COR-L47 (cell line): ENCODE measurements at places on chromosomes 12 and 14.

DNA sequence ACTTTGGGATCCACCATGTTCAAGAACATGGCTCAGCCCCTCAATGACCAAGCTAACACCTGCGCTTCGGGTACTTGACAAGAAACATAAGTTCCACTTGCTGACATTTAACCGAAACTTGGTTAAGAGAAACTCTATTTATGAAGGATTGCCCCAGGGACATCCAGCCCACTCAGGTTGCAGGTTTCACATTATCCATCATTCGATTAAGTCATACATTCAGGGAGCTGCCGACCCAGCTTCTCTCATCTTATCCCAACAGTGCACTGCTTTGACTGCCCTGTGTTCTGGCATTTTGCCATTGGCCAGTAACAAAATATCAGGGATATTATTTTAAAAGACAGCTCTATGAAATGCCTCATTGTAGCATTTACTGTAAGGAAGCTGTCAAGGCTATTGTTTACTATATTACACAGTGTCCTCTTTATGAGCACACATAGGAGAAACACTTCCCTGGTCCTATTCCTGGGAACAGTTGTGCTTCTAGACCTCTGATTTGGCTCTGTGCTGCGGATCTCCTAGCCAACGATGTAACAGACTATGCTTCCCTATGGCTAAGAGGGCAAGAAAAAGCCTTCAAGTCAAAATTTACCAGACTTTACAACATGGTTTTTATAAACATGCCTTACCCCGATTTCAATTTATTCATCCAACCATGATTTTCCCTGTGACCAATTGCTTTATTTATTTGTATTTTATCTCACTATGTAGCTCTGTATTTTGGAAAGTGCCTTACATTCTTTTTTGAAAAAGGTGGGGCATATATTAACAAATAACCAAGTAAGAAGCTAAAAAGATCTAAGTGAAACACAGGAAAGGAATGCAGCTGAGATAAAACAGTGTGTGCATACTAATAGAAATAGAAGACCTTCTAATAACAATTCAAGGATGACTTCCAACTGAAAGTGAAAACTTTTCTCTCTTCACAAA is 109.3 kb downstream of the ITPR2 start:
- DNase-seq: no peak

GRCh38 chr12:33587354-33587753 is 147.7 kb upstream of the SYT10 start:
- no peak for DNase-seq

DNA sequence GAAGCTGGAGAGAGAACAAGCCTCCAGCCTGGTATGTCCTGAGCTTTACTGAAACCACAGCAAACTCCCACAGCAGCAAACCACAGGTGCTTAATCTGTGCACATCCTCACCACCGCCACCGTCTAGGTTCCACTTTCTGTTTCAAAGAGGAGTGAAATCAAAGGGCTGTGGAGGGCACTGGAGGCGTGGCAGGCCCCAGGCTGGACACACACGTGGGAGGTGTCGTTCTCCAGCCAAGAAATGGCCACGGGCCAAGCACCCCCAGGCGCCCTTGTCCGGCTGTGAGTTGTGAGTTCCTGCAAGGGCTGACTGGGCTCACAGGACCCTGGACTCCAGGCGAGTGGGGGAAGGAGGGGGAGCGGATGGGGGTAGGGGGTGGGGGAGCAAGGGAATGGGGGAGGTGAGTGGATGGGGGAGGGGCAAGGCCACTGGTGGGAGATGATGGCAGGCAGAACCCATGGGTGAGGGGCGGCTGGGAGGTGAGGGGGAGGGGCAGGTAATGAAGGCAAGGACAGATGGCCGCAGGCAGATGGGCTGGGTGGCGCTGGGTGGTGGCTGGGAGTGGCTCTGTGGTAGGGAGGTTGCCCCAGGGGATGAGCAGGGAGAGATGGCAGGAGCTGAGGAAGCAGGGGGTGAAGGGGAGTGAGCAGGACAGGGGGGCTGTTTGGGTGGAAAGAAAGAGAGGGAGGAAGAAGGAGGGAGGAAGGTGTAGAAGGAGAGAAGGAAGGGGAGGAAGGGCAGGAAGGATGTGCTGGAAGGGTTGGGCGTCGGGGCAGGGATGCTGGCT is 86.7 kb downstream of the NCOR2 start:
- peak; percentile 30 for DNase-seq

GRCh38 chr12:114770323-114770722 is 86.3 kb upstream of the TBX3 start:
- no peak for DNase-seq

DNA sequence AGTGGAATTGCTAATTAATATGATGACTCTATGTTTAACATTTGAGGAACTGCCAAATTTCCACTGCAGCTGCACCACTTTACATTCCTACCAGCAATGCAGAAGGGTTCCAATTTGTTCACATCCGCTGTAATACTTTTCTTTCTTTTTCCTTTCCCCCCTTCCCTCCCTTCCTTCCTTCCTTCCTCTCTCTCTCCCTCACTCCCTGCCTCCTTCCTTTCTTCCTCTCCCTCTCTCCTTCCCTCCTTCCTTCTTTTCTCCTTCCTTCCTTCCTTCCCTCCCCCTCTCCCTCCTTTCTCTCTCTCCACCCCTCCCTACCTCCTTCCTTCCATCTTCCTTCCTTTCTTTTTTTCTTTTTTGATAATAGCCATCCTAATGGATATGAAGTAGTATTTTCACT is 3.2 kb upstream of the PFKM start:
- DNase-seq: no peak

- no peak for DNase-seq
Measured at GRCh38 chr12:1590221-1590979, 4.0 kb downstream of the FBXL14 start.

GRCh38 chr14:96576937-96577336 is 74.8 kb downstream of the PAPOLA start:
- DNase-seq: no peak

GRCh38 chr14:99602788-99603415 is 1.1 kb downstream of the CCDC85C start:
- no peak for DNase-seq

DNA sequence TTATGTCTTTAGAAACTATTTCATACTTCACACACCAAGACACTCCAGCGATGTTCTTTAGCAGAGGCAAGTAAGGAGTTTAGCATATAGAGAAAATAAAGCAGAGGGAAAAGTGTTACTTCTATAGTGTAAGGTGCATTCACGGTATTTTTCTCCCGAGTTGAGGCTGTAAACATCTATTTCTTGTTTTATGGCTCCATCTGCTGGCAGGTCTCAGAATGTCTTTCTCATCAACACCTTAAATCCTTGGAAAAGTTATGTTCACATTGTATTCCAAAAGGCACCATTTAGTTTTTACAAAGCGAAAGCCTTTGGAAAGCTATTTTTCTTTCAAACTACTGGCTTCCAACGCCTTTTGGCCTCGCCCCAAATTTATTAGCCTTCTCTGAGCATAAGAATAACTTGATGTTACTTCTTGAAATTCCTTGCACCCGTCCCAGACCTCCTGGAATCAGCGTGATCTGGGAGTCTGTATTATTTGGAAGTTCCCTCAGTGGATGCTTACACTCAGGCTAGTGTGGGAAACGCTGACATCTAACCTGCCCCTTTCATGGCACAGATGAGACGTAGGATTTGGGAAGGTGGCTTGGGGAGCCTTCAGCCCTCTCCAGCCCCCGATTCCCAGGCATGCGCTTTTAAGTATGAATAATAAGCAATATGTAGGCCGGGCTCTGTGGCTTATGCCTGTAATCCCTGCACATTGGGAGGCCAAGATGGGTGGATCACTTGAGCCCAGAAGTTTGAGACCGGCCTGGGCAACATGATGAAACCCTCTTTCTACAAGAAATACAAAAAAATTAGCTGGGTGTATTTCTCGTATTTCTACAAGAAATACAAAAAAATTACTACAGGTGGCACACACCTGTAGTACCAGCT is 1.9 kb upstream of the PIWIL1 start:
- peak; percentile 52 for DNase-seq

- DNase-seq: no peak
Measured at GRCh38 chr12:27429606-27430005, 16.9 kb upstream of the SMCO2 start.

DNA sequence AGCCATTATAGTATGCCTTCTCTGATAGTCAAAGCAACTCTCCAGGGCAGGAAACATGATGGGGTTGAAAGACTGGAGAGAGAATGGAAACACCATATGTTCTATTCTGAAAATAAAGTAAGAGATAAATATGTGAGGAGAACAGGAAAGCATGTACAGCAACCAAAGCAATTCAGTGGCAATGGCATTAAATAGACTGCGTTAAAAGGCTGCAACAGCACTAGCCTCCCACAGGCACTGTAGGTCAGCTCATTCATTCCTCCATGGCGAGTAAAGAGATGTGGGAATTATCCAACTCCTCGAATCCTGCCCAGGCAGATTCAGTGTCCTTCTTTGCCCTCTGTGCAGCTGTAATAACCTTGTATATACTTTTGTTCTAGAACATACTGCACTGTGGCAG is 43.8 kb downstream of the ANO6 start:
- DNase-seq: no peak

- DNase-seq: no peak
Measured at GRCh38 chr14:99822800-99823455, 29.7 kb downstream of the EML1 start.

GRCh38 chr14:101257551-101257950 is 303.7 kb upstream of the DIO3 start:
- DNase-seq: no peak

GRCh38 chr12:101475751-101476305 is 692 bp downstream of the SPIC start:
- DNase-seq: peak; percentile 3

GRCh38 chr12:124663771-124664366 is 96.5 kb upstream of the NCOR2 start:
- no peak for DNase-seq

- no peak for DNase-seq
Measured at GRCh38 chr14:69873877-69874780, 5.1 kb upstream of the SMOC1 start.

DNA sequence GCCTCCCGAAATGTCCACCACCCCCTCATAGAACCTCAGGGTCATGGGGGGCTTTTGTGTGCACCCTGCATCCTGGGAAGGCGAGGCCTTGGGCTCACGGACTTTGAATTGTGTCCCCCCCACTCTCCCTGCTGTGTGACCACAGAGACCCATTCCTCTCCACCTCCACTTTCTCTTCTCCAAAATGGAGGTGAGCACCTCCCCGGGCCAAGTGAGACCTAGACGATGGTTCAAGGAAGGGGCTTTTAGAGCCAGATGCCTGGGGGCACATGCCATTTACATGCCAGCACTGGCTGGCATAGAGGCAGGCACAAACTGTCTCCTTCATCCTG is 33.5 kb downstream of the CYP46A1 start:
- no peak for DNase-seq

- no peak for DNase-seq
Measured at GRCh38 chr14:105455766-105456660, 18.6 kb upstream of the CRIP2 start.

GRCh38 chr12:62998454-62998853 is 63.5 kb upstream of the PPM1H start:
- no peak for DNase-seq

DNA sequence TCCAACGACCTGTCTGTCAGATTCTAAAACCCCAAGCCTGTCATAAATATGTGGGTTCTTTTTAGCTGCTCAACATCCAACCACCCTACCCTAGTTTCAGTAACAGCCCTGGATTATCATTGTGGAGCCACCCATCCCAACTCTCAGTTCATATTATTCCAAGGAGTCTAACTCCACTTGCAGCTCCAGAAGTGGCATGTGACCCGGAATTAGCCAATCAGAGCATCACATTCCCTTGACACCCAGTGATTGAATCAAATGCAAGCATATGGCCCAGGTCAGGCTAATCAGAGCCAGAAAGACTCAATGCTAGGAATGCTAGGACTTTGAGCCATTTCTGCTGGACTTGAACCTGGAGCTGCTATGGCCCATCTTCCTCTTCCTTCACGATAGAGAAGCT is 17.1 kb upstream of the HSP90B1 start:
- no peak for DNase-seq

DNA sequence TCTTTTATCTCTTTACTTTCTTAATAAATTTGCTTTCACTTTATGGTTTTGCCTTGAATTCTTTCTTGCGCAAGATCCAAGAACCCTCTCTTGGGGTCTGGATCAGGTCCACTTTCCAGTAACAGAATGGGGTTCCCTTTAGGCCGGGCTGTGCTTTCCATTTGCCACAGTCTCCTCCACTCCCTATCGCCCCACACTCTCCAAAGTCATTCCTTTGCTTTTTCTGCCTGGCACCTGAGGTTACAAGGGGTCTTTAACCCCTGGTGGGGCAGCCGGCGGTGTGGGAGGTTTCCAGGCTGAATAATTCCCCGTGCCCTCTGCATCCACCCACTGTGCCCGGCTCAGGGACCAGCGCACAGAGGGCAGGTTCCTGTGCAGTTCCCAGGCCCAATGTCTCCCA is 42.9 kb upstream of the LHX5 start:
- no peak for DNase-seq

DNA sequence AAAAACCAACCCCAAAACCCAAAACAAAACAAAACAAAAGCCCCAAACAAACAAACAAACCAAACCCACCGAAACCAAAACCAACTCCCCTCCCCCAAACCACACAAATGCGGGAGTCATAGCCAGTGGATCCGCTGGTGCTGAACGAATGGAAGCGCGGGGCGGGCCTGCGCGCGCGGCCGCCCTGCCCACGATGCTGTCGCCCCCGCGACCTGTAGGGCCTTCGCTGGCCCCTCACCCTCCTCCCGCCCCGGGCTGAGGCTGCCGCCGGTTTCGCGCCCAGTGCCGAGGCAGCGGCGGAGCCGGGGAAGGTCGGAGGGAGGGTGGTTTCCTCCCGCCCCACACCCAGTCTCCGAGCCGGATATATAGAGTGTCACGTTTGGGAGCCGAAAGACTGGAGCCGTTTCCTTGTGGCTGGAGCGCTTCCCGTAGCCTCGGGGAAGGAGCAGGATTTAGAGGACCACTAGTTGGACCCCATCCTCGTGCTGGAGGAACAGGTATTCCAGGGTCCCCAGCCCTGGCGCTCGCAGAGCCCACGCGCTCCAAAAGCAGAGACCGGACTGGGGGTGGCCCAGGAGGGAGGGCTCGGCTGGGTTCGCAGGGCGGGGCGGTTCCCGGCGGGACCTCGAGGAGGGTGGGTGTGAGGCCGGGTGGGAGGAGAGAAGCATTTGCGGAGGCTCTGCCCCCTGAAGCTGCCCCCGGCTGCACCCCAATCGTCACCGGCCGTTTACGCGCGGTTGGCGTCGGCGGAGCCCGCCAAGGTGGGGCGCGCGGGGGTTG is at the start of gene FAR2:
TSS of gene FAR2 (plus strand) at position 368 of the 780 bp plus-strand sequence. CDS start 121,172 bp downstream, outside the sequence.
- DNase-seq: no peak

- DNase-seq: no peak
Measured at GRCh38 chr12:92603741-92604432, 98.9 kb upstream of the PLEKHG7 start.

GRCh38 chr12:10341892-10342509 is 34.3 kb downstream of the KLRD1 start:
- DNase-seq: no peak

- peak; percentile 51 for DNase-seq
Measured at GRCh38 chr14:81315341-81315740, 84.8 kb downstream of the STON2 start.

DNA sequence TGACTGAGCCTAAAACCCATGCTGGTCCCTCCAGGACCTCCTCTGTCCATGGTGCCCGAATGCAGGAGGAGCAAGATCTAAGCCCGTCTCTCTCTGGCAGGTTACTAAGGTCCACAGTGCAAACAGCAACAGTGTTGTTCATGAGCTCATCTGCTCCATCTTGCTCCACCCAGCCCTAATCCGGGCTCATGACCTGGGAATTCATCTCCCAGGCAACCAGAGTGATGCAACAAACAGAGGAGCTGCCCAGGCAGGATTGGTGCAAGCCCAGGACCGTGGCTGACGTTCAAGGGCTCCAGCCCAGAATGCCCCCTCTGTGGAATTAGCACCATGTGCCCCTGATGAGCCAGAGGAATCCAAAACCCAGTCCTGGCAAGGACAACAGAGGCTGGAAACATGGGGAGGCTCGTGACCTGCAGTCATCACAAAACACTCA is 29.9 kb downstream of the HSPB8 start:
- no peak for DNase-seq
